Fibroblast of skin of left biceps (primary cell): ENCODE measurements at places on chromosomes 6 and 20.

DNA sequence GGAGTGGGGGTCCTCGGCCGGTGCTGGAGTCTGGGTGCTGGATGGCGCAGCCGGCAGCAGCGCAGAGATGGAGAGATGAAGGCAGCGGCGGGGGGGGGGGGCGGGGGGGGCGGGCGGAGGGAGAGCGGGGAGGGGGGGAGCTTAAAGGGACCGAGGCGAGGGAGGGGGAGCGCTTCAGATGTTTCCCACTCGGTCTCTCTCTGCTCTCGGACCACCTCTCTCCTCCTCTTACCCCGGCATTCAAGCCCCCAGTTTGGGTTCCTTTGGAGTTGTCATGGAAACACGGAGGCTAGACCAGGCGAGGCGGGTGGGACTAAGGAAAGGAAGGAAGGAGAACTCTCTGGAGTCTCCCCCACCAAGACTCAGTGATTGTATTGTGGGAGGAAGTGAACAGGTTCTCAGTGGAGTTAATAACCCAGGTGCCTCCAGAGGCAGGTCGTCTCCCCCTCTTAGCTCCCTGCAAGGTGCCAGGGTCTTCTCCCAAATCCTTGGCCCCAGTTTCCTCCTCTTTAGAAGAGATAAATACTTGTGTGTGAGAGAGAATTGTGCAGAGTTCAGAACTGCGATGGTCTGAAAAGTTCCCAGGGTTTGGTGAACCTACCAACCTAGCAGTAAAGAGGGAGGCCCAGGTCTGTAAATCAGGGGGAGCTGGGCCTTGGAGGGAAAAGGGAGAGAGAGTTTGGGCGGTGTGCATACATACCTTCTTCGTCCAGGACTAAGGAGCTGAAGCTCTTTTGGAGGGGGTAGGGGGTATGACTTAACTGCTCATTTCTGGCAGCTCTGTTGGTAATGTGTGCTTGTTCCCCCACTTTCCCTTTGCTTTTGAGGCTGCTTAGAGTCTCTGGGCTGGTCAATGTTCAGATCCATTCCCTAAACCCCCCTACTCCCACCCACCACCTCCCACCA is at the start of gene PRRT1:
TSS of gene PRRT1 (minus strand) at position 77 of the 906 bp plus-strand sequence. CDS start 112 bp downstream, outside the sequence.
- no peak for DNase-seq

GRCh38 chr20:19083136-19083621 is 129.3 kb upstream of the SLC24A3 start:
- no peak for DNase-seq

- no peak for DNase-seq
These were observed 30.6 kb upstream of the TAB2 start for GRCh38 chr6:149286905-149287304.

- no peak for DNase-seq
These were observed 86.9 kb downstream of the LYRM4 start for GRCh38 chr6:5173810-5174209.

DNA sequence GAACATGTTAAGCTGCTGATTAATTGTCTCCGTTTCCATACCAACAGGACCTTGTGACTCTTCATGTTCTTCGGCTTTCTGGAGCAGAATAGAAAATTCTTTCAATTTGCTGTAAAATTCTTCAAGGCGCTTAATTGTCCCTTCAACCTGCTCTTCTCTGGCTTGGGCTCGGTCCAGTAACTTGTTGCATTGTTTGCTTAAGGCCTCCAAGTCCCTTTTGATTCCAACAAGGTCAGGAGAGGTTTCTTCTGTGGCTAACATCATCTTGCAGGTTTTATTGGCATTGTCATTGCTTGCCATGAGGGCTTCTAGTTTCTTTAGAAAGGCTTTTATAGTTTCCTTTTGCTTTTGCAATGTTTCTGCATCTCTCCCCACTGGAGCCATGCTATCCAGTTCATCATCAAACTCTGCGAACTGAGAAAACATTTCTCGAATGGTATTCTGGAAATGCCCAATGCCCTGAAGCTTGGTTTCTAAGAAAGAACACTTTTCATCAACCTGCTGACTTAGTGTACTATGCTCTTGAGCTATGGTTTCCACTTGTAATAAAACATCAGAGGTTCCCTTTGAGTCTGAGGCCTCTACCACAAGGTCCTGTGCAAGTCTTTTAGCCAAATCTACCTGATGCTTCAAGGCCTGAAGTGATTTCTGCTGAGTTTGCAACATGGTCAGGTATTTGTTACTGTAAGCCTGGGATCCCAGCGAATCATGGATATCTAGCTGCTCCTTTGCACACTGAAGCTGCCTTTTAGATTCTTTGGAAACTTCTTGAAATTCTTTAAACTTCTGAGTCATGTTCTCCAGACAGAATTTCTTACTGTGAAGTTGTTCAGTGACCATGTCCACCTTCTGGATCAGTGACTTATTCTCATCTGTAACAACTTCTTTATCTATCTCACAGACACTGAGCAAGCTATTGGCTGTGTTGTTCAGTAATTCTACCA is 90.2 kb downstream of the DST start:
- DNase-seq: no peak

DNA sequence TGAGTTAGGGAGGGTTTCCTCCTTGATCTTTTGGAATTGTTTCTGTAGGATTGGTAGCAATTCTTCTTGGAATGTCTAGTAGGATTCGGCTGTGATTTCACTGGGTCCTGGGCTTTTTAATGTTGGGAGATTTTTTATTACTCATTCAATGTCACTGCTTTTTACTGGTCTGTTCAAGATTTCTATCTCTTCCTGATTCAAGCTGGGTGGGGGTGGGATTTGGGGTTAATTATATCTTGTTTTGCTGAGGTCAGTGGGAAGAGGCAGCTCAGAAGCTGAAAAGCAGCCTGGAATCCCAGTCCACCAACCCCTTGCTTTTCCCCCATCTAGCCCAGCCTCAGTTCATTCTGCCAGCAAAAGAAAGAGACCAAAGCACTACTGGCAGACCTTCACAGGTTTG is 39.6 kb downstream of the SUMO4 start:
- DNase-seq: no peak

DNA sequence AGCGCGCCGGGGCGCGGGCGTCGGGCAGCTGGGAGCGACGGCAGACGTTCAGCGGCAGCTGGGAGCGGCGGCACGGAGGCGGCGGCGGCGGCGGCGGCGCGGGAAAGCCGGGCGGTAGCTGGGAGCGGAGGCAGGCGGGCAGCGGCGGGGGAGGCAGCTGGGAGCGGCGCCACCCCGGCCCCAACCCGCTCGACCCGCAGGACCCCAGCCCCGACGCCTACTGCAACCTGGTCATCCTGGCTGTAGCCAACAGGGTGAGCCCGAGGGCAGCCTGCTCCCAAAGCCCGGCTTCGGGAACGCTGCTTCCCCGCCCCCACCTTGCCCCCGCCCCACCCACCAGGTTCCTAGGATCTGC is 8.9 kb downstream of the CCM2L start:
- DNase-seq: no peak

GRCh38 chr6:168372889-168373288 is 53.3 kb upstream of the DACT2 start:
- DNase-seq: no peak

GRCh38 chr6:125570526-125570925 is 178.9 kb upstream of the HEY2 start:
- DNase-seq: no peak

DNA sequence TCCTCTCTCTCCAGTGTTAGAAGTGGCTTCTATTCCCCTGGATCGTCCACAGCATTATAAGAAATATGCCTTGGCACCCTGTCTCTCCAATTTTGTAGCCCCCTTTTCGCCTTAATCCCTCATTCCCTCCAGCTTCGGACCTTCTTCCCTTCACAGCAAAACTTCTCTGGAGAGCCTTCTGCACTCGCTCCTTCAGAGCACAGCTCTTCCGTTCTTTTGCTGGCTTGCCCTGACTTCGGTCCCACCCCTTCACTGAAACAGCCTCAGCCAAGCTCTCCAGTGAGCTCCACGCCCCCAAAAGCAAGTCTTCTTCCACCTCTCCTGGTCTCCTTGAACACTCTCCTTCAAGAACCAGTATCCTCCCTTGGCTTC is 134.7 kb upstream of the RNF24 start:
- no peak for DNase-seq

GRCh38 chr6:139115989-139116758 is 18.7 kb upstream of the HECA start:
- DNase-seq: no peak

DNA sequence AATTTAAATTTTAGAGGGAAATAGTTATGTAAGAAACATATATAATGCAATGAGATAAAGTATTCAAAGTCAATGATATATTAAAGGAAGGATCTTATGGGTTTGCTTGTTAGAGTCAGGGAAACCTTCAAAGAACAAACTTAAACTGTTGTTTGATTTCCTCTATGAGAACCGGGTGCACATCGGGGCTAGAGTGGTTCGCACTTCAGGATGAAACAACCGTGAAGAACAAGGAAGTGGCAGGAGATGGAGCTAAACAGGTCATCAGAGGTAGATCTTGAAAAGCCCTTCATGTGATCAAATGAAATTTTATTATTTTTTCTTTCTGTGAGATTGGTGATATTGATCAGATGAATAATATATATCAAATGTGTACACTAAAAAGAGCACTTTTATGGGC is 951.9 kb upstream of the FLRT3 start:
- no peak for DNase-seq

- no peak for DNase-seq
These were observed 16.5 kb downstream of the COL20A1 start for GRCh38 chr20:63309261-63310071.

GRCh38 chr20:36467076-36467999 is 74.0 kb upstream of the MYL9 start:
- no peak for DNase-seq
